Dermis microvascular lymphatic vessel endothelial cell (primary cell): ENCODE measurements at places on chromosomes 1 and 21. TPM values are rescaled to one million over a fixed set of nuclear protein-coding genes. Genes with fewer than 3 reads are reported as not detected.

GRCh38 chr1:84619383-84620102 is 45.3 kb upstream of the CTBS start:
- DNase-seq: no peak

Gene GRHL3
- total RNA-seq: not detected in 2 replicates

Gene HENMT1
- 0.90 and 2.4 TPM in 2 replicates for total RNA-seq

DNA sequence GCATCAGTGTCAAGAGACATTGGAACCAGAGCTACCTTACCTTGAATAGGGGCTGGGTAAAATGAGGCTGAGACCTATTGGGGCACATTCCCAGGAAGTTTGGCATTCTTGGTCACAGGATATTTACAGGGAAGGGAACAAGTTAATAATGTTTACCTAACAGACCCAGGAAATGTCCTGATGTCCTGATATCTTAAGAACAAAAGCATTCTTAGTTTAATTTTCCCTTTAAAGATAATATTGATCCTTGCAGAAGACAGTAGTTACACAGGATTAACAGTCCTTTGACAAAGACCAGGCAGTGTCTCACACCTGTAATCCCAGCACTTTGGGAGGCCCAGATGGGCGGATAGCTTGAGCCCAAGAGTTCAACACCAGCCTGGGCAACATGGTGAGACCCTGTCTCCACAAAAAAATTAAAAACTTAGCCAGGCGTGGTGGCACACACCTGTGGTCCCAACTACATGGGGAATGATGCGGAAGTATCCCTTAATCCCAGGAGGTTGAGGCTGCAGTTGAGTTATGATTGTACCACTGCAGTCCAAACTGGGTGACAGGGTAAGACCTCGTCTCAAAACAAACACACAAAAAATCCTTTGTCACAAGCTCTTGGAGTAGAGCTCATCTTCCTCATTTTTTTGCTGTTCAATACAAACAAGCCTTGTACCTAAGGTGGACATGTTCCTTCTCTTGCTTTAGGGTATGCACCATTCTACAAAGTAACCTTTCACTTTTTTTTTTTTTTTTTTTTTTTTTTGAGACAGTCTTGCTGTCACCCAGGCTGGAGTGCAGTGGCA is 1.3 kb upstream of the TOMM20 start:
- DNase-seq: no peak

DNA sequence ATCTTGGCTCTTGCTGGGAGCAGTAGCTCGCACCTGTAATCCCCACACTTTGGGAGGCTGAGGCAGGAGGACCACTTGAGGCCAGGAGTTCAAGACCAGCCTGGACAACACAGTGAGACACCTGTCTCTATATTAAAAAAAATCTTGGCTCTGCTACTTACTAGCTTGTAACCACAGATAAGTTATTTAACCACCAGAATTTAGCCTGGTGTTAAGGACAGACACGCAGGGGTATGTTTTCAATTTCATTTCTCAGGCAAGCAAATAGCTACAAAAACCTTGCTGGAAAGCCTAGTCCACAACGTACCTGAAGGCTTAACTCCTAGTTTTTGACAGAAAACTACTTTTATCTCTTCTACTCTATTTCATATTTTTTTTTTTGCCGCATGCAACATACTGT is 24.8 kb upstream of the GFI1 start:
- no peak for DNase-seq

Gene PTGER3
- under 0.01 TPM in 1 of 2 replicates, not detected in the other for total RNA-seq

Gene TRPM2
- 0.25 and 0.39 TPM in 2 replicates for total RNA-seq
